ENCODE measurements at places on chromosomes 4 and X.
A peak's percentile ranks its signal among the peaks of the same experiment; 100 is the strongest.

DNA sequence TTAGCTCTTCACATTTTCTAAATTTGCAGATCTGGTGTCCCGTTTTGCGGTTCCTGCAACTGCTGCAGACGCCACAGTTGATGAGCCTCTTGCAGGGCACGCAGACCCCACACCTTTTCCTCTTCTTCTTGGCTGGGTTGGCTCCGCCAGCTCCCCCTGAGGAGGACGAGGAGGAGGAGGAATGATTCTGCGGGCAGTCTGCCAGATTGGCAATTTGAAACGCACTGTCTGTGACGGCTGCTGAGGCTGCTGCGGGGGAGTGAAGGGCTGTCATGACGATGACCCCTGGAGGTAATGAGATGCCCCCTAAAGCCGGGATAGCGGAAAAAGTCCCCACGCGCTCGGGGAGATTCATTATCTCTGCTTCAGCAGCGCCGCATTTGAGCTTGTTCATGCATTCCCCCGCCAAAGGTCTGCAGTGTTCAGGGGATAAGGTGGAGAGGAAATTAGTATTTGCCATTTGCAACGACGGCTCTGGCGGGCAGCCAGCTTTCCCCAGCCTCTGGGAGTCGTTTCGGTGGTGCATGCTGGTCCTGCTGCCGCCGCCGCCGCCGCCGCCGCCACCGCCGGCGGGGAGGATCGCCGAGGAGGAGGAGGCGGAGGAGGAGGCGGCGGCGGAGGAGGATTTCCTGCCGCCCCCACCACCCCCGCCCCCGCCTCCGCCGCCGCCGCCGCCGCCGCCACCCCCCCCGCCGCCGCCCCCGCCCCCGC is 3.8 kb downstream of the CXXC4 start:
- DNase-seq: peak; percentile 21

DNA sequence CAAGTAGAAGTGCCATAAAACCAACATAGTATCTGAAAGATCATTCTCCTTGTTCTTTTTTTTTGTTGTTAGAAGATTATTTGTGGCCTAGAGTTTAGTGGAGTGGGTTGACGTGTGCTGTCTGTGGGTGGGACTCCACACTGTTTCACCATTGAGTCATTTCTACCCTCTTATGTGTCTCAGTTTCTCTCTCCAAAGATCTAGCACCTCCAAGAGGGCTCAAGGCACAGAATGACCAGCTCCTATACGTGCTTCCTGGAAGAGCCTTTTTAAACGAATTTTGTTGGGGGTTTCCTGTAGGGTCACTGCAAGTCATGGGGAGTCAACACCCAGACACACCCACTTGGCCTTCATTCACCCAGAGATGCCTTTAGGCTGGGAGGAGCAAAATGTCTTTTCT is 150.1 kb downstream of the KLF8 start:
- no peak for DNase-seq

DNA sequence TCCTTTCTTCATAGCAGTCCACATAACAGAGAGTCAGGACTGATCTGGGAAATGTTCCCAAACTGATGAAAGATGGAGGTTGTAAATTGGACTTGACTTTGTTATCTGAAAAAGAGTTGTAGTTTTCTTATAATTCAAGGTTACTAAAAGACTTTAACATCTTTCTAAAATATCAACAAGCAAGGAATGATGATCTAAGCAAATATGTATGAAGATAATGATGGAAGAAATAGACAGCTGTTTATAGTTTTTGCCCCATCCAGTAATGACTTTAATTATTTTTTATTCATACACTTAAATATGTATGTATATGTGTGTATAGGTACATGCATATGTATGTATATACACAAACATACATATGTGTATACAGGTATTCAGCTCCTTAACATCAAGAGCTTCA is 411.1 kb upstream of the SPOCK3 start:
- DNase-seq: no peak

DNA sequence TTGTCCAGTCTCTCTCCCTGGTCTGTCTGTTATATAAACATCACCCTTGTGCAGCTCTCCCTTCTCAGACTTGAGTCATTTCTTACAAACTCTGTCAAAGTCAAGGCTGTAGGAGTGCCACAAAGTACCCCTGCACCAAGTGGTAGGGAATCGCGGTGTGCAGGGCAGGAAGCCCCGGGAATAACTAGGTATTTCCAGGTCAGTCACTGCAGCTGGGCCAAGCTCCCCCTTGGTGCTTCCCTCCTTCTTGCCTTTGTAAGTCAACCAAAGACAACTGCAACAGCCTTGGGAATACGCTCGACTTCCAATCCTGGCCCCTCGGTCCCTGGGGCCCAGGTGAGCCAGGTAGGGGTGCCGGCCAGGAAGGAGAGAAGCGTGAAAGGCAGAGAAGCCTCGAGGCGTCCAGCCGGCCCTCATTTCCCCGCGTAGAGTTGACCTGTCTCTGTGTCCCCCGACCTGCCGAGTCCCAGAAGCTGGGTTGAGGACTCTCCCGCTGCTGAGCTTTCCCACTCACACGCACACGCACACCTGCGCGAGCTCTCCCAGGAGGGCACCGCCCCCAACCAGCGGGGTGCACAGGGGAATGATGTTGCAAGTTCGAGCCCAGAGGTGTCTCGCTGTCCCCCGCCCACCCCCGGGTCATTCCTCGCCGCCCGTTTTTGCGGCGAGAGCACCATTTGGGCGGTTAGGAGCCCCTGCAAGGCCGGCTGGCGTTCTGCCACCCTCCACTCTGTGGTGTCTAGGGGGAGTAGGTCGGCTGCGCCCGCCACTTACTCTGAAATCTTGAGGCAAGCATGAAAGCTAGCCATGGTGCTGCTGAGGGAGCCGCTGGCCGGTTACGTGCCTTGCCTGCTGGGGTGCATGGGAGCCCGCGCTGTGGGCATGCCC is 22.8 kb upstream of the KIAA1210 start:
- DNase-seq: no peak

GRCh38 chrX:40201329-40201885 is 103.6 kb upstream of the BCOR start:
- DNase-seq: no peak

DNA sequence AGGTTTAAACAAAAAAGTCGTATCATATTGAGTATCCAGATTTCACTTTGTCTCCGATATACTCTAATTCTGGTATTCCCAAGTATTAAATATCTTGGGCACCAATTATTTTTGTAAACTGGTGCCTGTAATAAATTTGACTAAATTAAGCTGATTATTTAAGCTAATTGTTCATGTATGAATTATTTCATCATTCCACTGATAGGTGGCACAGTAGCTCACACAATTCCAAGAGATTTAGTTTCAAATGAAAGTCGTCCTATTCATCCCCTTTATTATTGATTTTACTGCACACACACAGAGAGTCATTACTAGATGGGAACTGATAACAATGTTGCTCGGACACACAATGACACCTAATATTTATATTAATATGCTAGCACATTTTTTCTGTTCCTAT is 432.4 kb downstream of the DMD start:
- no peak for DNase-seq

GRCh38 chr4:158122501-158122900 is 50.3 kb downstream of the GASK1B start:
- DNase-seq: no peak

DNA sequence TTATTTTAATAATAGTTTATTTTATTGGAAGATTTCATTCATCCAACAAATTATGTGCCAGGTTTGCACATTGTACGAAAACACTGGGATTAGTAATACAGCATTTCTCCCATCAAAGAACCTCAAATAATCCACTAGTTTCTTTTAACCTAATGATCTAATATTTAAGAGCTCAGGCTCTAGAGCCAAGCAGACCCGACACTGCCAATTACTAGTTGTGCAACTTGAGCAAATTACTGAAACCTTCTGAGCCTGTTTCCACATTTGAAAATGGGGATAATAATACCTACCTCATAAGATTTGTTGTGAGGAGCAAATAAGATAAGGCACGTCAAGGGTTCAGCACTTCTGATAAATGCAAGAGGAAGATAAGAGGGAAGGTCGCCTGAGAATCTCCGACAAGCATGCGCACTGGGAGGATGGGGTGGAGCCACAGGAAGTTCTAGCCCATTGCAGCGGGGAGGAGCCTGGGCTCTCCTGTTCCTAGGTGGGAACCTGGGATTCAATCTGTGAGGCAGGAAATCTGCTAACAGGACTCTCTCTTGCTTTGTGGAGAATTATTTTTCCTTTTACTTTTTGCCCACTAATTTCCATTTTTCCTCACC is 141.5 kb upstream of the SMAD1 start:
- DNase-seq: no peak

GRCh38 chrX:49166914-49167739 is 4.6 kb downstream of the MAGIX start:
- DNase-seq: no peak

DNA sequence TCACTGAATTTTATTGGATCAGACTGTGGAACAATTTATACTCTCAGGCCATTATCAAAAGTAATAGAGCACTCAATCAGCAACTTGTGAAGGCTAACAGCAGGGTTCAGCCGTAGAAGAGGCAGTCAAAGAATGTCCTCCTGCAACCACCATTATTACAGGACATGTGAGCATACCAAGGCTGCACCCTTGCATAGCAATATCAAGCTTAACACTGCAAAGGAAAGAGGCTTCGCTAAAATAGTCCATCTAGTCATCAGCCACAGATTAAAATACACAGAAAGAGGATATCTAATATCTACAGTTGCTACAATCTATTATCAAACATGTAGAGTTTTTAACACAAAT is 42.9 kb upstream of the TMPRSS11B start:
- DNase-seq: no peak

DNA sequence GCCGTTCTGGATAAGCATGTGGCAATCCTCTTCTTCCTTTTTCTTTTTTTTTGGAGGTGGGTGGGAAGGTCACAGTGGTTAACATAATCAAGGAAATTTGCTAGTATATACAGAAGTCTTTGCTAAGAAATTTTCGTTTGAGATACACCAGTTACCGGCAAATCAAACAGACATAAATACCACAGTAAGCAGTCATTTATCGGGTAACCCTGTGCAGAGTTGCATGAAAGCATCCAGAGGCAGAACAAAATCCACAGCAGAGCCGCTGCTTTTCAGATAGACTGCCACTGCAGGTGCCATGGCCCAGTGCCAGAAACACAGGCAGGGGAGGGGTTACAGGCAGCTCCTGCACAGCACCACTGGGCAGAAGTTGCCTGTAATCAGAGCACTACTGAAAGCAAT is 179.1 kb upstream of the MAB21L2 start:
- peak; percentile 4 for DNase-seq

DNA sequence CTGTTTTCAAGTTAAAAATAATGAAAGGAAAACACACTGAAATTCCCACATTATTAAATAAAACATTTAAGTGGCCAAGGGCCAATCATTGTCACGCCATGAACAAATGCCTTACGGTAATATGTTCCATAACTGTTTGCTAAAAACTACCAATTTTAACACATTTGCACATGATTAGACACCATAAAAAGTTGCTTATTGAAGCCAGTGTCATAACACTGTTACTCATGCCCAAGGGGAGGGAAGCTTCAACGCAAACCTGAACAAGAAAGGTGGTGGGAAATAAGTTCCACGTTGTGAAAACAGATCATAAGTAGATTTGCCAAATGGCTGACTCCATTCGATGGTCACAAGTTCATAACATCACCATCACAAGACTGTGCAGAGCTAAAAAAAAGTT is 739.3 kb upstream of the FAM241A start:
- no peak for DNase-seq

DNA sequence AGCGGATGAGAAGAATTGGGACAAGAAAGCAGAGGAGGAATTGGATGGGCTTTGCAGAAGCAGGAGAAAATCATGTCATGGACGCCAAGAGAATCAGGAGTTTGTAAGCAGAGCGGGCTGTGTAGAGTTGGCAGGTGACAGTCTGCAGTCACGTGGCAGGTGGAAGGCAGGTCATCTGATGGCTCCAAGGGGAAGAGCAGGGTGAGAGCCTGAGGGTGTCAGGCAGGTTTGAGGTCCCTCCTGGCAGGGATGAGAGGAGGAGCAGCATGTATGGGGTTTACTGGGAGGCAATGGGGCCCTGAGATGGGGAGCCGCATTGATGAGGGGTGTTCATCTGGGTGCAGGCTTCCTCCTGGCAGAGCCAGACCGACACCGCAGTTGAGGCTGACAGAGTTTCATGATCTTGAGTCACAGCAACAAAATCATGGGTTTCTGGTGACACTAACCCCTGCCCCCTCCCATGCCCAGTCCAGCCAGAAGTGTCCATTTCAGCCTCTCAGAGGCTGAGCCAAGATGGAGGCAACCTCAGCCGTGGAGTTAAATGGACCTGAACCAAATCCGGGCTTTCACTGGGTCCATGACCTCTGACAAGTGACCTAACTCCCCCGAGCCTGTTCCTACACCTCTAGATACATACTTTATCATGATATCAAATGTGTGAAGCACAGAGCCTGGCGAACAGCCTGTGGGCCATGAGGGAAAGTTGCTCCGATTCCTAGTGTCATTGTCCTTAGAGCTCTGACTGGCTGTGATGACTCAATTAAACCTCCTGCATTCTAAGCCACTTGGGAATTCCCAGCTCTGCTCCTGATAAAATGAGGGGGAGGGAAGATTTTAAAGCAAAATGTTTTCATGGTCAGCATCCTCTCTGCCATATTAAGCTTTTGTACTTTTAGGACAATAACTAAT is 36.1 kb downstream of the EVC start:
- DNase-seq: no peak

GRCh38 chrX:96453139-96453538 is 231.5 kb upstream of the DIAPH2 start:
- no peak for DNase-seq

- no peak for DNase-seq
Observed at GRCh38 chr4:163991298-163991865, 496.9 kb downstream of the TMA16 start.

DNA sequence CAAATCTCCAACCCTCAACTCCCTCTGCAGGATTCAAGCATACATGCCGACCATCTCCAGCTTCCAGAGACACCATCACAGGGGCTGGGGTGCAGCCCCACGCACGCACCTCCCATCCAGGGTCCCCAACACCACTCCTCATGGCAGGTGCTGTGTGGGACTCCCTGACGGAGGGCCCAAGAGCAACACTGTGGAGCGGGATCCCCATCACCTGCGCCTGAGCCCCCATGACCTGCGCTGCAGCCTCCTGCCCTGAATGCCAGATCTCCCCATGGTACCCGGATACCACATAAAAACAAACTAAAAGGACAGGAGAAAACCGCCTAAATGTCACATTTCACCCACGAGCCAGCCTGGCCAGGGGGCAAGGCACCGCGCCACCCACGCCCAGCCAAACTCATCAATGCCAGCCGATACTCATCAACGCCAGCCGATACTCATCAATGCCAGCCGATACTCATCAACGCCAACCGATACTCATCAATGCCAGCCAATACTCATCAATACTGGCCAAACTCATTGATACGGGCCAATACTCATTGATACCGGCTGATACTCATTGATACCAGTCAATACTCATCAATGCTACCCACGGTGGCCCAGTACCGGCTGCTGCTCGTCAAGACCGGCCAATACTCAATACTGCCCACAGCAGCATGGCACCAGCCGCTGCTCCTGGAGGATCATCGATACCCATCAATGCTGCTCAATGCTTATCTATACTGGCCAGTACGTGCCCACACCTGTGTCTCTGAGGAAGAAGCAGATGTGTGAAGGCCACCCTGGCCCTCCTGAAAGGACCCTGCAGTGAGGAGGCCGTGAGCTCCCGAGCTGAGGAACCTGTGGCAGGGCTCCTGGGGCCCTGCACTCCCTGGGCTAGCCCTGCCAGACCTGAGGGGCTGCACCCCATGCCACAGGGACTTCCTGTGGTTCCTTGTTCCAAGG is 6.2 kb downstream of the CTBP1 start:
- DNase-seq: no peak

- no peak for DNase-seq
Observed at GRCh38 chrX:136395271-136395670, 92.5 kb upstream of the BRS3 start.
